ENCODE measurements at places on chromosomes 3 and 15.

DNA sequence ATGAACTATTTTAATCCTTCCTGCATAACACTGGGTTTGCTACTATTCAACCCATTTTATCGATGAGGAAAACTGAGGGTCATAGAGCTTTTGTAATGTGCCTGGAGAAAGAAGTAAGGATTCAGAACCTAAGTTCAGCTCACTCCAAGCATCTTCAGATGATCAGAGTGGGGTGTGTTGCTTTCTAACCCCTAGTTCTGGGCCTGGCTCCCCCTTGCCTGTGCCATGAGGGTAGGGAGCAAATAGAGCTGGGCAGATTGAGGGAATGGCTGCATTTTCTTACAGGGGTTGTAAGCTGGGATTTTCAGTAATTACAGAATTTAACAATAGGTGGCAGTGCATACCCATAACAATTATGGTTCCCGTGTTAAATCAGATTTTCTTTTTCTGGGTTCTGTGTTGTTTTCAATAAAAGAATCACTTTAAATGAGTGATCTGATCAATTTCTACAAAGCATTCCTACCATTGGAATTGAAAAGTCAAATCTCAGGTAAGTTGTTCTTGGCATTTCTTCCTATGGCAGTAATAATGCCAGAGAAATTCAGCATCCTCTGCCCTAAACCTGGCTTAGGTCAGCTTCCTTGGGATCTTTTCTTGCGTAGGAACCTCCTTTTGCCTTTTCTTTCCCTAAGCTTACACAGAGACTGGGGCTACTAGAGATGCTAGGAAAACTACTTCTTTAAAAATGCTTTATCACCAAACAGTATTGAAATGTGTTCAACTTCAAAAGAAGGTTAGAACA lies 103.8 kb upstream of the IL12A start:
- peak; percentile 47 for DNase-seq

GRCh38 chr15:57916695-57917094 lies 148.8 kb downstream of the ALDH1A2 start:
- DNase-seq, result no peak

DNA sequence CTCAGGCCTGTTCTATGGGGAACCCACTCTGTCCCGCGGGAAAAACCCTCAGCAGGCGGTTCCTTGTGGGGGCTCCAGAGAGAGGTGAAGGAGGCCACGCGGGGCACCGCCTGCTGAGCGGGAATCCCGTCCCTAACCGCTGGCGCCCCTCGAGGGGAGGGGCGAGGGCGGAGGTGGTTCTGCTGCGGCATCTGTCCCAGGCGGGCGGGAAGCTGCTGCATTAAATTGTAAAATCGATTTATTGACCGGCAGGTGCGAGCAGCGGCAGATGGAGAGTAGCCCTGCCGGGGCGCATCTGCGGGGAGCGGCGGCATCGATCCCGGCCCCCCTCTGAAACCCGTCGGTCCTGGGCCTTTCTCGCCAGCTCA lies 3.7 kb upstream of the DLL4 start:
- no peak for DNase-seq

GRCh38 chr3:85572426-85572825 lies 613.6 kb downstream of the CADM2 start:
- no peak for DNase-seq

- DNase-seq, result no peak
Observed at GRCh38 chr3:53554559-53555067, 60.2 kb downstream of the CACNA1D start.

DNA sequence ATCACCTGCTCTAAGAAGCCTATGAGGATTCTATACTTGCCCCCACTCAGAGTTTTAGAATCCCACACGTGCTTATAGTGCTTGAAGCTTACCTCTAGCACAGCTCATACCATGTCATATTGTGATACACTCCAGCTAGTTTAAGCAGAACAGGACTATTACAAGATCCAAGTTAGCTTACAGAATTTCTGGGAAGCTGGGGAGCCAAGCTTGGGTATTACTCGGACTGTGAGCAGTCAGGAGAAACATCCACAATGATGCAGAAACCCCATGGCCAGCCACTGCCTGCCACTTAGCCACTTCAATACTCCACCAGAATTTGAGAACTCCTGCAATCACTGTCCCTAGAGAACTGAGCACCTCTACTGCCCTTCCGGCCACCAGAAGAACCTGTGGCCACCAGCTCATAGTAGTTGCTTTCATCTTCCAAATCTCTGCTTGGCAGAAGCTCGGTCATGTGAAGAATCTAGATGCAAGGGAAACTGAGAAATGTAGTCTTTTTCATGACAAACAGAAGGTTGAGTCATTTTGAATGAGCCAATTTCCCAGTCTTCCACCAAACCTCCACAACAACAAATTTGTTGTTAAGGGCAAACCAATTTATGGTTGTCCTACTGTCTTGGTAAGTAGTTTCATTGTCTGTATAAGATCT lies 27.7 kb upstream of the SSR3 start:
- no peak for DNase-seq

GRCh38 chr3:55364421-55364820 lies 122.7 kb downstream of the WNT5A start:
- DNase-seq, result no peak

DNA sequence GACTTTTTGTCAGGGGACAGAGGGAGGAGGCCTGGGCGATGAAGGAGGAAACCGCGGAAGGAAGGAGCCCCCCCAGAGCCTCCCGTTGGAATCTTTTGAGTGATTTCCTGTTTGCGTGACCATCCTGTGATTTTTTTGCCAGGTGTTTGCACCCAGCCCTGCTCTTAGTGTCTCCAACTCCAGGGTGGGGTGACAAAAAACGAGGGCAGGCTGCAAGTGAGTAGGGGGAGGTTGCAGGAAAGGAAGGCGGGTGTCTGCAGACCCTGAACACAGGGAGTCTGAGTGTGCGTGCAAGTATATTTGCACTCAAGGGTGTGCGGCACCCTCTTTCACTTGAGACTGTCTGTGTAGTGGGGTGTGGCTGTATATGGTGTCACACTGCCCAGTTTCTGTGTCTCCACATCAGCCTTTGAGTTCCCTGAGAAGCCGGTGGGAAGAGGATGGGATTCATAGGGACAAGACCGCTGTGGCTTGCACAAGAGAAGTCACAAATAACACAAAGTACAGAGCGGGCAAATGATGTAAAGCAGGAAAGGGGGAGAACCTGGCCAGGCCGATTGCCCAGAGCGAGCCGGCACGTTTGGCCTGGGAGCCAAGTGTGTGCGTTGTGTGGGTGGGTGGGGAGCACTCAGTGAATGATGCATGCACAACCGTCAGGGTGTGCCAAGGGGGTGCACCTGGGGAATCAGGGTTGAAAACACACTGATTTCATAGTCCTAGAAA lies 6.6 kb downstream of the ISLR2 start:
- DNase-seq, result no peak

GRCh38 chr15:68691705-68692104 lies 112.9 kb downstream of the CORO2B start:
- DNase-seq, result no peak

GRCh38 chr15:51424780-51425179 lies 83.3 kb downstream of the GLDN start:
- DNase-seq, result no peak

DNA sequence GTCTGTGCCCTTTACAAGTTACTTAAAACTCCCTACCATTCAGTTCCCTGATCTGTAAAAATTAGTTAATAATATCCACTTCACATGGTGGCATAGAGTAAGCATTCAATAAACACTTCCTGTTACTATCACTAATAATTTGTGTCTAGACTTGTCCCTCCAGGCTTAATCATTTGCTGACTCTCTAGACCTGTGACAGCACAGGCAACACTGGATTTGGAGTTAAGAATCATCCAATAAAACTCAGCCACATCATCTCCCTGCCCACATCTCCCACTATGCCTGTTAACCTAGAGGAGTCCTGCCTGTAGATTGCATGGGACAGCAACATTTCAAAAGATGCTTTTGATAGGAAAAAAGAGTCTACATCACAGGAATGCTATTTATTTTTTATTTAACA lies 564.6 kb downstream of the MFSD1 start:
- DNase-seq, result no peak

All from H7 (cell line).